ENCODE measurements at places on chromosomes 2 and 18. TPM values are rescaled to one million over a fixed set of nuclear protein-coding genes. Genes with fewer than 3 reads are reported as not detected.
A peak's percentile ranks its signal among the peaks of the same experiment; 100 is the strongest.

Gene SERPINB10
- not detected for total RNA-seq

Gene RNF125
- total RNA-seq = 3.1 TPM

Gene PRKAG3
- total RNA-seq = not detected

Gene TXNDC2
- total RNA-seq = 0.13 TPM

Gene VWA3B
- not detected for total RNA-seq

Gene LRRTM1
- not detected for total RNA-seq

Gene CFAP221
- not detected for total RNA-seq

Gene ALPG
- total RNA-seq = not detected

Gene WDR54
- 32.3 TPM for total RNA-seq

Gene MOGAT1
- total RNA-seq = not detected

DNA sequence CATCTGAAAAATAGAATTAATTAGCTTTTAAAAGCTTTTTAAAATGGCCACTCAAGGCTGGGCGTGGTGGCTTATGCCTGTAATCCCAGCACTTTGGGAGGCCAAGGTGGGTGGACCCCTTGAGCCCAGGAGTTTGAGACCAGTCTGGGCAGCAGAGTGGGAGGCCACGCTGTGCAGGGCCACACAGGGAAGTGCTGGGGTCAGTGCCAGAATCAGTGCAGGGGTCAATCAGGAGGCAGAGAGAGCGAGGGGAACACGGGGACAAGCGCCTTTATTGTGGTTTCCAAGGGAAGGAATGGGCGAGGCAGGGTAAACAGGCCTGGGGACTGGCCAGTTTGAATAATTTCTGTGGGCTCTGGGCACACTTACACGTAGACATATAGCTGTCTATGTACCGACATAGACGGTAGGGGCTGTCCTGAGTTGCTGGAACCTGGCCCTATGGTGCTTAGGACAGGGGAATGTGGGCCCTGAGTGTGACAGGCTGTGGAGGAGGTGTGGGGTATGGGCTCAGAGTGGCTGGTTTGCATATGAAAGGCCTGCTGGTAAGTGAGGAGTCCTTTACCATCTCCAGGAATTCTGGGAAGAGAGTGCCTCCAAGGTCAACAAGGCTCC, 42.9 kb downstream of the DYSF start:
- H3K27ac ChIP-seq = no peak overlapping the region
- H3K27me3 ChIP-seq = peaks cover 7% of the 10 kb centered on the region
- H3K4me1 ChIP-seq = no peaks in the 10 kb centered on the region
- no peak for DNase-seq
- no peak overlapping the region for H3K4me3 ChIP-seq
- no peaks in the 10 kb centered on the region for H3K36me3 ChIP-seq

GRCh38 chr2:241821460-241822263, 12.7 kb downstream of the NEU4 start:
- H3K4me1 ChIP-seq = peaks cover 9% of the 10 kb centered on the region
- H3K27me3 ChIP-seq = peaks cover 13% of the 10 kb centered on the region
- H3K4me3 ChIP-seq = no peak overlapping the region
- no peaks in the 10 kb centered on the region for H3K36me3 ChIP-seq
- no peak for DNase-seq

GRCh38 chr2:42770288-42771131, 6.6 kb upstream of the OXER1 start:
- H3K4me3 ChIP-seq = no peak overlapping the region
- no peak for DNase-seq
- H3K27ac ChIP-seq = no peak overlapping the region
- no peaks in the 10 kb centered on the region for H3K36me3 ChIP-seq

DNA sequence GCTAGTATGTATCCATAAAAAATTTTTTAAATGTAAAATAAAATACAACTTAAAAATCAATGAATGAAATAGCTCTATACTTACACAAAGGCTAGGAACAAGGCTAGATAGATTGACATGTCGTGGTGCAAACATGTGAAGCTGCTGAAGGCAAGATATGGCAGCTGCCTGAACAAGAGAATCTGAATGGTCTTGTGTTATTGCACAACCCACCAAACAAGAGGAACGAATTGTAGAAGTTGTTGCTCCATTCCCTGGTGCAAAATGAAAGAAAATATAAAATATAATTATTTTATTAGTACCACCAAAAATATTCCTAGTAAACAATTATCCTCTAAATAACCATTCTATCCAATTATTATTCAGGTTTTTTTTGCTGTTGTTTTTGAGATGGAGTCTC, 46.4 kb downstream of the HEATR5B start:
- H3K27ac ChIP-seq = no peak overlapping the region
- H3K4me3 ChIP-seq = no peak overlapping the region
- no peak for DNase-seq

GRCh38 chr2:239166201-239166834, 234.5 kb downstream of the HDAC4 start:
- no peak overlapping the region for H3K27ac ChIP-seq
- peaks cover 47% of the 10 kb centered on the region for H3K36me3 ChIP-seq
- no peaks in the 10 kb centered on the region for H3K27me3 ChIP-seq

DNA sequence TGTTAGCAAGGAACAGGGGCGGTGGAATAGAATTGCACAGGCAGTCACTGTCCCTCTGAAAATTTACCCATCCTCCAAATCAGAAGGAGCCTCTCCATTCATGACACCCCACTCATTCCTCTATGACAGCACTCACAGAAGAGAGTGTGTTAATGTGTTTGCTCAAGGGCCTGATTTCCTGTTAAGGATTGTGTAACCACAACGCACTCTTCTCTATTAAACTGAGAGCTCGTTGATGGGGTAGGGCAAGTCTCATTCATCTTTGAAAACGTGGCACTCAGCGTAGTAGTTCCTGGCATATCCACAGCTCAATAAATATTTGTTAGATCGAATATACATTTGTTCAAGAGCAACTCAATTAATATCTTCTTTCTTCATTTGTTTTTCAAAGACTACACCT, 106.4 kb downstream of the VAPA start:
- peaks cover 4% of the 10 kb centered on the region for H3K27me3 ChIP-seq
- H3K4me3 ChIP-seq = no peak overlapping the region
- H3K27ac ChIP-seq = no peak overlapping the region

- peaks cover 1% of the 10 kb centered on the region for H3K36me3 ChIP-seq
- H3K4me1 ChIP-seq = peaks cover 32% of the 10 kb centered on the region
- peak overlapping the region; percentile 79 for H3K27ac ChIP-seq
- no peak for DNase-seq
- peak overlapping the region; percentile 41 for H3K4me3 ChIP-seq
Measured at GRCh38 chr18:64379662-64380061, 230.8 kb upstream of the LINC00305 start.

DNA sequence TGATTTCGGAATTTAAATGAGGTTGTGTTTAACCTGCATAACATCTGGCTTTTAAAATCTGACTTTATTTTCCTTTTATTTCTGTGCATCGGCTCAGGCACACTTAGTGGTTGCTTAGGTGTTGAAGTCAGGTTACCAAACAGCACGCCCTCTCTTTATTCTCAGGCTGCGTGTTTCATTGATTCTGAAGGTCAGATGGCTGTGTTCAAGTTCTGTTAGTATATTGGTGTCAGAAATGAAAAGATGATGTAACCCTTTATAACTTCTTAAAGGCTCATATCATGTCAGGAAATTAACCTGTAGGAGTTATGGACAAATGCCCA, 246.5 kb downstream of the LDLRAD4 start:
- peaks cover 23% of the 10 kb centered on the region for H3K36me3 ChIP-seq
- H3K4me1 ChIP-seq = peaks cover 31% of the 10 kb centered on the region
- H3K27me3 ChIP-seq = no peaks in the 10 kb centered on the region
- H3K27ac ChIP-seq = peak overlapping the region; percentile 91

GRCh38 chr2:44098891-44099290, 69.8 kb upstream of the PPM1B start:
- peaks cover 6% of the 10 kb centered on the region for H3K4me1 ChIP-seq
- H3K36me3 ChIP-seq = no peaks in the 10 kb centered on the region
- H3K4me3 ChIP-seq = no peak overlapping the region
- H3K27me3 ChIP-seq = no peaks in the 10 kb centered on the region
- H3K27ac ChIP-seq = no peak overlapping the region

DNA sequence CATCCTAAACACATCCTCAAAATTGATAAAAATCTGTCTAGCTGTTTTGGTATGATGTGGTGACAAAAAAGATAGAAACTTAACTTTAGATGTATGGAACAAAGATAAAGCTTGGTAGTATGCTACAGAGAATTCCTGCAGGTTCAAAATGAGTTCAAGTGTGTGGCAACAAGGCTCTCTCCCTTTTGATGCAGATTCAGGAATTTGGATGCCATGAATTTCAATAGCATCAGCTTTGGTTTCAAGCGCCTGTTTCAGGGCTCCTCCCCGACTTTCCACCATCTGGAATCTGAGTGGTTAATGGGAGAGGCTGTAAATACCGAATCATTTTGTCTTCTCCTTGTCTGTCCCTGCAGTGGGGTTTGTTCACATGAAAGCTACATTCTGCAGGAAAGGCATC, 180.6 kb downstream of the MTX2 start:
- H3K36me3 ChIP-seq = no peaks in the 10 kb centered on the region
- peaks cover 11% of the 10 kb centered on the region for H3K4me1 ChIP-seq
- H3K4me3 ChIP-seq = no peak overlapping the region
- H3K27ac ChIP-seq = no peak overlapping the region
- DNase-seq = no peak
- H3K27me3 ChIP-seq = peaks cover 7% of the 10 kb centered on the region

GRCh38 chr2:4539121-4539520, 835.7 kb downstream of the DCDC2C start:
- no peaks in the 10 kb centered on the region for H3K4me1 ChIP-seq
- no peak for DNase-seq
- no peaks in the 10 kb centered on the region for H3K36me3 ChIP-seq
- no peak overlapping the region for H3K4me3 ChIP-seq

DNA sequence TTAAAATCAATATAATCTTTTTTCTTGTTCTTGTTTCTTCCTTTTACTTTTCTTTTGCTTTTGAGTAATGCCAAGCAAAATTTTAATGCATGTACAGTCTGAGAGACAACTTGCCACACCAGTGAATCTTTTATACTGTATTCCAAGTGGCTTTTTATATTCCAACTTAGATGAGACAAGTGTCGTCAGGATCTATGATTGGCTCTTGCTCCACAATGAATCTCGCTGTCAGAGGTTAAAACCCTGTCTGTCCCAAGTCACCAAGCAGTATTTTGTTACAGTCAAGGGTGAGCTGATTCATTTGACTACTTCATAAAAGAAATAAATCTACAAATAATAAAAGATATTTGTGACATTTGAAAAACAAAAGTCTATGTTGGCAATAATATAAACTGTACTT, at the start of gene MSTN:
Gene MSTN (minus strand): TSS at position 129 of the 400 bp plus-strand sequence. CDS start 133 bp downstream, outside the sequence.
- DNase-seq = no peak
- no peaks in the 10 kb centered on the region for H3K27me3 ChIP-seq
- no peaks in the 10 kb centered on the region for H3K4me1 ChIP-seq

- no peak overlapping the region for H3K4me3 ChIP-seq
- no peaks in the 10 kb centered on the region for H3K36me3 ChIP-seq
- no peak for DNase-seq
- H3K27ac ChIP-seq = no peak overlapping the region
Measured at GRCh38 chr18:2173486-2173885, 397.8 kb downstream of the METTL4 start.

DNA sequence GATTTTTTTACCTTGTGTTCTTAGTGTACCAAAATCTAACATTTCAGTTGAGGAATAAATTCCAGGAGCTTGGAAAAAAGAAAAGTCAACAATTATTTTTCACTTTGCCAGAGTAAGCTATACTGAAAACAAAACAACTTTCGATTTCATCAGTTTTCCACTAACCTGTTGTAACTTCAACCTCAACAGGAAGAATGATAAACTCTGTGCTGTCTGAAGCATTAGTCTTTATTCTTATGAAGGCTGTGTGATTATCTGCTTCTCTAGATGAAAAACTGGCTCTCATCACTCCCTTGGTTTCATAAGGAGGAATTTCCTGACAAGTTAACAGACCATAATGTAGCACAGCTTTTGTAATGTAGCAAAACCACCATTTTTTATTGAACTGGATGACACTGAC, 121.2 kb downstream of the ZAP70 start:
- H3K36me3 ChIP-seq = peaks cover 60% of the 10 kb centered on the region
- H3K4me3 ChIP-seq = no peak overlapping the region
- no peak for DNase-seq
- H3K4me1 ChIP-seq = peaks cover 5% of the 10 kb centered on the region

GRCh38 chr2:47501374-47502200, 98.6 kb downstream of the MSH2 start:
- no peak overlapping the region for H3K4me3 ChIP-seq
- DNase-seq = no peak
- peaks cover 27% of the 10 kb centered on the region for H3K4me1 ChIP-seq
- H3K27me3 ChIP-seq = peaks cover 8% of the 10 kb centered on the region

DNA sequence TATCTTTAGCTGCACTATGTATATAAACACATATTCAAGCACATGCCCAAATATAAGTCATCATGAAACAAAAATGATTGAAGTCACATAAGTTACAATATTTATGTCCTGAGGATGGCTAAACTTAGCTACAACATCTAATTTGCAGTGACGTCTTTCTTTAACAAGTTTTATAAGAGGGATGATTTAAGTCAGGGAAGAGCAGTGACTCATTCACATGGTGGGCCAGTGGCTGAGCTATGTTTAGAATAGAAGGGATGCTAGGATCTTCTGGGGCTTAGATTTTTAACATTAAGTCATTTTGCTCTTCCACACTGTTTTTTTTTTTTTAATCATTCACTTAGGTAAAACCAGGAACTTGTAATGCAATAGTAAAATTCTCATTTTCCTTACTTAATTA, 22.3 kb downstream of the ADCYAP1 start:
- H3K27ac ChIP-seq = no peak overlapping the region
- H3K4me1 ChIP-seq = no peaks in the 10 kb centered on the region
- no peaks in the 10 kb centered on the region for H3K27me3 ChIP-seq
- H3K4me3 ChIP-seq = no peak overlapping the region

- no peak overlapping the region for H3K27ac ChIP-seq
- DNase-seq = no peak
- peaks cover 42% of the 10 kb centered on the region for H3K4me1 ChIP-seq
- H3K4me3 ChIP-seq = no peak overlapping the region
- H3K36me3 ChIP-seq = peaks cover 37% of the 10 kb centered on the region
Measured at GRCh38 chr18:45007531-45007930, 326.8 kb downstream of the SETBP1 start.

DNA sequence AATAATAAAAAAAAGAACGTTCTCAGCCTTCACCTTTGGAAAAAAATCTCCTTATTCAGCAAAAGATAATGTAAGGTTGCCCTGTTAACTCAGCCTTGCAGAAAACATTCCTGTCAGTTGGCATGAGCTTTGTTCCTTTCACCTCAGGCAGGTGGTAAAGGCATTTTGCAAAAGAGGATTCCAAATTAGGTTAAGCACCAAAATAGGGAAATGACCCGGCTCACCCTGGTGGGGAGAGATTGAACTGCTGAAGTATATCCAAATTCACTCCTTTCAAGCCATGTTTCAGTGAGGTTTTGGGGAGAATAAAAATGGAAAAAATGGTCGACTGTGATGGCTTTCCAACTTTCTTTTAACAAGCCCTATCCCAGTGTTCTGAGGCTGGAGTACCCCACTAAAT, 1988.8 kb upstream of the PIK3C3 start:
- no peaks in the 10 kb centered on the region for H3K4me1 ChIP-seq
- no peaks in the 10 kb centered on the region for H3K36me3 ChIP-seq
- no peaks in the 10 kb centered on the region for H3K27me3 ChIP-seq
- DNase-seq = no peak

Measured in activated B cell treated with CpG ODN at 0.5 μM for 24 hours (primary cell).